Stimulated activated CD8-positive, alpha-beta memory T cell treated with anti-CD3 and anti-CD28 coated beads, Interleukin-15, amount 100 ng/mL, for 4 hours (primary cell): ENCODE measurements at places on chromosomes 7 and 10.

DNA sequence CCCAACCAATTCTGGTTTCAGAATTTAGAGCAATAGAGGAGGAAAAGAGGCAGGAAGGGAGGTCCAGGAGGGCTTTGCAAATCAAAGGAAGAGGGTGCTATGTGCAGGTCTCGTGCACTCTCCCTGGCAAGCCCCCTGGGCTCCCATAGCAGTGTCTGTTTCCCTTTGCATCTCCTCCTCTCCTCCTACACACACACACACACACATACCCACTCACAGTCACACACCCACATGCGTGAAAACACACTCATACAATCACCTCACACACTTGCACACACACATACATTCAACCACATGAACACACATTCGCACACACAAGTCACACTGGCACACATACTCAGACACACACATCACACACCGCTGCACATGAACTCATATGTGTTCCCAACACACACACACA, 105.3 kb downstream of the OAT start:
- no peak for DNase-seq

- DNase-seq, result no peak
These were observed 77.3 kb upstream of the RPA3 start for GRCh38 chr7:7795630-7796121.

DNA sequence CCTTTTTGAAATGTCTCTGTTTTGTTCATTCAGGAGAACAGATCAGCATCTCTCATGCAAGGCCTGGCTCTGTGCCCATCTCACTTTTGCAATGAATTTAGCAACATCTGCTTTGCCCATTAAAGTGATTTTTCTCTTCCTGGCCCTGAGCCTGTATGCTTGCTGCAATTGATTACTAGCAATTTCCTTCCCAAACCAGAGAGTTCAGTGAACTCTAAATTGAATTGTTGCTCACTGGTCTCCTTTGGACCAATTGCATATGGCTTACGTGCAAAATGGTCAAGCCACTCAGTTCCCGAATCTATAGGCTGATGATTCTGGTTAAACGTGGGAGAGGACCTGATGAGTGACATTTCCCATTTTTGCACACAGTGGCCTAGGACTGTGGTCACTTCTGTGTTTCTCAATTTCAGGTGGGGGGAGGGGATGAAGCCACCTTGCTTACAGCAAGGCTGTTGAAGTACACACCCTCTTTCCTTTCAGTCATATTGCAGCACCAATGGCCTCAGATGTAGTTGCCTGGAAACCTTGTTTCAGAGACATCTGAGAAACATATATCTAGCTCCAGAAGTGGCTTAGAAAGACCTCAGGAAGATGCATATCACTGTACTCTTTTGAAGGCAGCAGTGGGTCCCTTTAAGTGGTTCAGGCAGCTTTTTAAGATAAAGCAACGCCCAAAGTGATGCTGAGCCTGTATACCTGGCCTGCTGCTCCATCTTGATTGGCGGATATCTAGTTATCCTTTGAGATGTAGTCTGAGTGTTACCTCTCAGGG, 201.4 kb downstream of the PTEN start:
- no peak for DNase-seq

- no peak for DNase-seq
These were observed 103.3 kb downstream of the BBS9 start for GRCh38 chr7:33232632-33233145.

DNA sequence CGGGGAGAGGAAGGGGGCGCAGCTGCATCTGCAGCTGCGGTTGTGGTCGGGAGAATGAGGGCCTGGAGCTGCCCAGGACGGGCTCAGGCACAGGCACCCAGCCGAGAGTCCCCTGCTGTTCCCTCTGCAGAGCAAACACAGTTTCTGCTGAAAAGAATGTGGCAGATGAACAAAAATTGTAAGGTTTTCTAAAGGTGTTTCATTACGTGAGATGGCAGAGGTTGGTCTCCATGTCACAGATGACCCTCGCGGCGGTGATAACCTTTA, 456.2 kb downstream of the DNAJB6 start:
- DNase-seq, result no peak

- peak; percentile 62 for DNase-seq
These were observed 4.6 kb upstream of the VGF start for GRCh38 chr7:101169838-101170551.

GRCh38 chr7:12570534-12571461, at the start of gene SCIN:
TSS of gene SCIN (plus strand) at chr7:12570720. CDS start at chr7:12570787, 67 bp downstream.
- DNase-seq, result no peak

DNA sequence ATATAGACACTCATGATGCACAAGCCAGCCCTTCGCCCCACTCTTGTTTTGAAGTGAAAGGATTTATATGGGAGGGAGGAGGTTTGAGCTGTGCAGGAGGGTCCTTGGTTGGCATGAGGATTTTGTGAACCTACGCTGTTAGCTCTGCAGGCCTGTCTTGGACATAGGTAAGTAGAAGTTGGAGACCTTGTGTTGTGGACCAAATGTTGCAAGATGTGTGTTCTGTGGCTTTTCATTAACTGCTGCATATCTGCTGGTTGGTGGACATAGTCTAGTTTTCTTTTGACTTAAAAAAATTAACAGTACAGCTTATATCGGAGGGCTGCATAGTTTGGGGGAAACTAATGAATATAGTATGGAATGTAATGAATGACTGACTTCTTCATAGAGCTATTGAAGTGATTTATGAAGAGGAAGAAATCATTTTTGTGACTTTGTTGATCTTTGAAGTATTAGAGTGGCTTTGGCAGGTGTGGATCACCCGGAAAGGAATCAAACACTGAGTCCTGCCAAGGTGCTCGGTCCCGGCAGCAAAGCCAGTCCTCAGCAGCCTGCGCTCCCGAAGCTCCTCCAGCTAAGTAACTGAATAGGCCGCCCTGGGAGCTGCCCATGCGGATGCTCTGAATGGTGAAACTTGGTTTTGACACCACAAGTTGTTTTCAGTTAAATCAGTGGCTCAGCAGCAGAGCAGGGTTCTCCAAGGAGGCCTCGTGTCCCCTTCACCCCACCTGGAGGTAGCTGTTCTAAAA, 3.2 kb downstream of the MGMT start:
- DNase-seq, result no peak
